ENCODE measurements at places on chromosomes 5 and 9.

- no peak for DNase-seq
Measured at GRCh38 chr9:133665535-133665934, 29.4 kb downstream of the DBH start.

GRCh38 chr5:140360681-140361479 is 886 bp downstream of the SLC4A9 start:
- no peak for DNase-seq

GRCh38 chr5:148091991-148092964 is 28.5 kb downstream of the SPINK5 start:
- DNase-seq: no peak

GRCh38 chr5:90408571-90409317 is 812 bp downstream of the CETN3 start:
- no peak for DNase-seq

GRCh38 chr9:98109052-98109451 is 10.0 kb downstream of the TRIM14 start:
- no peak for DNase-seq

- no peak for DNase-seq
Measured at GRCh38 chr9:138075961-138076649, 198.5 kb downstream of the CACNA1B start.

DNA sequence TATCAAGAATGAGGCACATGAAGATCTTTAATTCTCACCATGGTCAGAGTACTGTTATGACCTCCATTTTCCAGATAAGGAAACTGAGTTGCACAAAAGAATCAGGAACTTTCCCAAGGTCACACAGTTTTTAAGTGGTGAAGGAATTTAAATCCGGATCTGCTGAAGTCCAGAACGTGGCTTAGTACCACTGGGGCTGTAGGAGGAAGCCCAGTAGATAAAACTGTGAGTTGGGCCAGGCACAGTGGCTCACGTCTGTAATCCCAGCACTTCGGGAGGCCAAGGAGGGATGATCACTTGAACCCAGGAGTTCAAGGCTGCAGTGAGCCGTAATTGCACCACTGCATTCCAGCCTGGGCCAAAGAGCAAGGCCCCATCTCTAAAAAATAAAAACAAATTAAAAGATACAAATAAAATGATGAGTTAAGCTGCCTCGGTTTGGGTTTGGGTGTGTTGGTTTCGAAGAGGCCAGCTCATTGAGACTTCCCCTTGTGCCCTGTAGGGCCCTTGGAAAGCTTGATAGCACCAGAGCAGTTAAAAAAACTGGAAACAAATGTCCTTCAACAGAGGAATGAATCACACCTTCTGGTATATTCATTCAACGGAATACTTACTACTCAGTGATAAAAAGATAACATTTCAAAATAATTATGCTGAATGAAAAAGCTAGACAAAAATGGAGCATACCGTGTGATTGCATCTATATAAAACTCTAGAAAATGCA is 20.1 kb downstream of the ATOX1 start:
- DNase-seq: no peak

GRCh38 chr5:169751490-169751889 is 114.4 kb downstream of the DOCK2 start:
- no peak for DNase-seq

DNA sequence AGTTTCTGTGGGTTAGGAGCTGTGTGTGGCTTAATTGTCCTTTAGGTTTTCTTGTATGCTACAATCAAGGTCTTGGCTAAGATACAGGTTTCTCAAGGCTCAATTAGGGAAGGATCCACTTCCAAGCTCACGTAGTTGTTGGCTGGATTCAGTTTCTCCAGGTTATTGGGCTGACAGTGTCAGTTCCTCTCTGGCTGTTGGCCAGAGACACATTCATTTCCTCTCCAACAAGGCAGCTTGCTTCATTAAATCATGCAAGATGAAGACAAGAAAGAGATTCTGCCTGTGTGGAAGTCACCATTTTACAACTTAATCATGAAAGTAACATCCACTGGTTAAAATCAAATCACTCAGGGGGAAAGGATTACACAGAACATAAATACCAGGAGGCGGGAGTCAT is 275.7 kb upstream of the KIF2A start:
- no peak for DNase-seq

DNA sequence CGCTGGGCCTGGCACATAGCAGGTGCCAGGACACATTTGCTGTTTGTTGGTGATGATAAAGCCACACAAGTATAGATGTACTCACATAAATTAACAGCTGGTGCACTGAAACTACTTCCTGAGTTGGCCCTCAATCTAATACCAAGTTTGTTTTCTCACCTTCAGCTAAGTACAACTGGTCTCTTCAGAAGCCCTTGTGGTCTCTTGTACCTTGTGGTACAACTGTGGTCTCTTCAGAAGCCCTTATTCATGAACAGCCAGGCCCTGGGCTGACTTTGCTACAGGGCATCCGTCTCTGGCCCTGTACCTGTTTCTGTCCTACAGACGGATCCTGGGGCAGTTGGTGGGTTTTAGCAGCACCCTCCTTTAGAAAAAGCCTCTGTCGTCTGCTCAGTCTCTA is 81.5 kb downstream of the DAB2IP start:
- no peak for DNase-seq

DNA sequence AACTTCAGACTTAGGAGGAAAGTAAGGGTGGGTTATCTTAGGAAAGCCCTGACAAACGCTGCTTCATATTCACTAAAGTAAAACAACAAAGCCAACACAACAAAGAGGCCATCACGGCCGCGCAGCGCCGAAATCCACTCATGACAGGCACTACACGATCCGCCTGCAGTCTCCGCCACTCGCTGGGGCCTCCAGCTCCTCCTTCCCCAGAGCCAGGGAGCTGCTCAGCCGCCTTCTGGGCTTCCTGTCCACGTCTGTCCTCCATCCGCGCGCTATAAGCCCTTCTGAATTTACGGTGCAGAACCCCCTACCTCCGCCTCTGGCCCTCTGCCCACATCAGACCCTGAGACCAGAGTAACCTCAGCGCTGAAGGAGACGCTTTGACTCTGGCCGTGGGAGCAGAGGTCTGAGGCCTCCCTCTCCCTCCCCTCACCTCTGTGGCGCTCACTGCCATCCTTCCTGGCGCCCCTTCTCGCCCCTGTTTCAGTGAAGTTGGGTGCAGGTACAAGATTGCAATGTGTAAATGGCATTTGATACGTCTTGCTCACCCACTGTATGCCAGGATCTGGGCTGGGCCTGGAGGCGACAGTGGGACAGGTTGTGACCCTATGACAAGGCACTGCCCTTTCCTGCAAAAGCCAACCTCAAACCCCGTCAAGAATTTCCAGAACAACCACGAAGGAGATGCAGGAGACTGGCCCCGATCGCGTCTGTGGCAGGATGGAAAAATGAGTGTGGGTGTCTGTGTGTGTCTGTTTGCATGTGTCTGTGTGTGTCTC is 74.9 kb upstream of the PHYKPL start:
- no peak for DNase-seq

DNA sequence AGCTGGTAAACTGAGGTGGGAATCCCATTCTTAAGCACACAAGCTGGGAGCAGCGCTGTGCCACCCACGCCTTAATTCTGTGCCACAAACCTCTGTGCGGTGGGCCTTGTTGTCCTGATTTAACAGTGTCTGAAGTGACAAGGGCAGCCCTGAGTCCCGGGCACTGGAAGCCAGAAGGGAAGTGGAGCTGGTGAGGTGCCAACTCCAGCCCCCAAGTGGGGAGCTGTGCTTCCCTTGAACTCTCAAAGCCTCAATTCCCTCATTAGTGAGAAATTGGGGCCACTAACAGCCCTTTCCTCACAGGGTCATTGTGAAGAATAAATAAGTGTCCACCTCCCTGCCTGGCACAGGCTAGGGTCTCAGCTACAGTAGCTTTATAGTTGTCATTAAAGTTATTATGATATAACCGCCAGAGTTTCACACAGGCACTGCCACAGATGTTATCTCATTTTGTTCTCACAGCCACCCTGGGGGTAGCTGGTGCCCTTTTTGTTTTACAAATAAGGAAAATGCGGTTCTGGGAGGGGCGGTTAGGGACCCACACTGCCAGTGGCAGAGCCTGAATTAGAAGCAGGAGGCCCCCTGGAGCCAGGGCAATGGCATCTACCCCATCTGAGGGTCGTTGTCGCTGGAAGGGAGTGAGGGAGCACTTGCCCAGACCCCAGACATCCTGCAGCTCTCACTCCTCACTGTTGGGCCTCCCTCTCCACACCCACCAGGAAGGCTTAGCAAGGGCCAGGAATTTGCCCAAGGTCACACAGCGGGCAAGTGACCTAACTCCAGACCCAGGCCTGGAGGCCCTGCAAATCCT is 2.1 kb upstream of the TLX3 start:
- no peak for DNase-seq

Measured in GM12891 (cell line).